A172 (cell line): ENCODE measurements at places on chromosomes 2 and 18.

- no peak for DNase-seq
These were observed 19.4 kb downstream of the MPPE1 start for GRCh38 chr18:11888726-11889125.

DNA sequence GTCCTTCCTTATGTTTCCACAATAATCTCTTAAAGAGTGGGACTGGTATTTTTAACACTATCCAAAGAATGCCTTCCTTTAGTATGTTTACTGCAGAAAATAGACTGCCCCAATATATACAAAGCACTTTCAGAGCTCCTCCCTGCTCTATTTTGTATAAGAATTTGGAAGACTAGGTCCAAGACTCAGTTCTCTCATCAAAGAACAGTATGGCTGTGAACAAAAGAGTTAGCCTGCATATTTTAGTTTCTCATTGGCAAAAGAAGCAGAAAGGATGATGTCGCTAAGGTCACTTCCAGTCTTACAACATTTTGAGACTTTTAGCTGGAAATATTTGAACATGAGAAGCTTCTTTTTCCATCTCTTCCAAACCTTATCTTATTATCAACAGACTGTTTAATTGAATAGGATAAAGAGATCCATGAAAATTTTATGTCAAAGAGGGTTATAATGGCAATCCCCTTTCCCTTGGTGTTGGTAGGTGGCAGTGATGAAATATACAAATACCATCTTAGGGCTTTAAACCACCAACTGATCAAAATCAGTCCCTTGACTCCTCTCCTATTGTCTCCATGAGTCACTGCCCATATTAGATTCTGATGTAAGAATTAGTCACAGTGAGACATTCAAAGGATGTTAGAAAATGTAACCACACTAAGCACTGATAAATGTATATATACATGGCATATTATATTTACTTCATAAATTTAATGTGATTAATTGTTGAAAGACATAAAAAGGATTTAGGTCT, 266.9 kb upstream of the DSEL start:
- peak; percentile 75 for DNase-seq

- DNase-seq = no peak
These were observed 64.2 kb downstream of the KIF5C start for GRCh38 chr2:148939271-148939670.

GRCh38 chr18:63979409-63979920, 9.6 kb downstream of the SERPINB8 start:
- DNase-seq = peak; percentile 17

DNA sequence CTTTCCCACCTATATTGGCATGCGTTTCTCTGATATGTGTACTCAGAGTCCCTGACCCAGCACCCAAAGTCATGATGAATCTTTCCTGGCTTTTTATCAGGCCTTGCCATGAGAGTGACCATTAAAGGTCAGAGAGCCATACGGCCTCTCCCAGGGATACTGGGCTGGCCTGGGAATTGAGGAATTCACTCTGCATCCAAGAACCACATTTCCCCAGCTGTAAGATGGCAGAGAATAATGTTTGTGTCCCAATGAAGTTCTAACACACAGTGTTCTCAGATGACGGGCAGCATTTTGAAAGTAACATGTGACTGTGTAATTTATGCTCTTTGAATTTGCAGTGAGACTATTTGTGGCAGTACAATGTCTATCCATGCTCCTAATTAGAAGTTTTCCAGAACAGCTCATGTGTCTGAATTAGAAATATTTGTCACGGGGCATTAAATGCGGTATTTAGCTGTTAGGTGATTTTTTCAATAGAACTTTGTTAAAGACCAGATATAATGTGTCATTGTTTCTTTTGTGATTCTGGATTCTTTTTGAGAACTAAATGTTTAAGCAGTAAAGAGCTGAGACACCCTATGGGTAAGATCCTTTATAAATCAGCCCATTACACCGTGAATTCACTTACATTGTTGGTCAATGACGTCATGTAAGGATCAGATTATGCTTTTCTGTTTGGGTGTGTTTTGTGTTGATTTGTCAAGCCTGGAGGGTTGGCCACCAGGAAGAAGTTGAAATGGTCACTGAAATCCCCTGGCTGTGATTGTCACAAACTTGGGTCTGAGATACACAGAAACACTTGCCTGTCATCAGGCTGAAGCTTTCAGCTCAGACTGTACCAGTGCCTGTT, 7.3 kb upstream of the SLC3A1 start:
- DNase-seq = peak; percentile 70

DNA sequence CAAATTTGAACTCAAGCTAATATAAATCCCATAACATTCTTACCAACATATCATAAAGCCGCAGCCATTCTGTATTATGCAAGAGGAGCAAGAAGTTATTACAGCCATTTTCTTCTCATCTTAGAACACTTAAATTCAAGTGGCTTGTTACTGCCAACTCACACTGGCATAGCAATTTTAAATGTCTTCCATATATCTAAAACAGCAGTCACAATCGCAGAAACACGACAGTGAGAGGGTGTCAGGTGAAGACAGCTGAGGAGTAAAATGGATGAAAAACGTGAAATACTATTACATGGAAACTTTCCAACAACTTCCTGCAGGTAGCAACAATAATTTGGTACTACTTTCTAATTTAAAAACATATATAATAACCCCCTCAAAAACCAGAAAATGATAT, 17.9 kb downstream of the PPP3R1 start:
- DNase-seq = no peak

GRCh38 chr2:39930175-39930917, 151.3 kb upstream of the THUMPD2 start:
- no peak for DNase-seq

DNA sequence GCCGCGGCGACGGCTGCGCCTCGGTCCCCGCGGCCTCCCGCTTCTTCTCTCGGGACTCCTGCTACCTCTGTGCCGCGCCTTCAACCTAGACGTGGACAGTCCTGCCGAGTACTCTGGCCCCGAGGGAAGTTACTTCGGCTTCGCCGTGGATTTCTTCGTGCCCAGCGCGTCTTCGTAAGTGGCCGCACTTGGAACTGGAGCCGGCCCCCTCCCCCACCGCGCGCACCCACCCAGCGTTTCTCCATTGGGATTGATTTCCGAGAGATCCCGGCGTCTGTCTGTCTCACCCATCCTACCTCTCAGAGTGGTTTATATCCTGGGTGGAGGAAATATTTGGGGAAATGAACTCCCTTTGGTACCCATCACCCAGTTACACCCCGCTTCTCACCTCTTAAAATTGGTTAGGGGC, 498 bp downstream of the ITGAV start:
- DNase-seq = no peak

- DNase-seq = no peak
These were observed 633.2 kb downstream of the NRXN1 start for GRCh38 chr2:50398766-50399056.

- no peak for DNase-seq
These were observed 43.0 kb downstream of the BIN1 start for GRCh38 chr2:127063701-127064590.

GRCh38 chr2:141579071-141579470, 551.7 kb downstream of the LRP1B start:
- no peak for DNase-seq

DNA sequence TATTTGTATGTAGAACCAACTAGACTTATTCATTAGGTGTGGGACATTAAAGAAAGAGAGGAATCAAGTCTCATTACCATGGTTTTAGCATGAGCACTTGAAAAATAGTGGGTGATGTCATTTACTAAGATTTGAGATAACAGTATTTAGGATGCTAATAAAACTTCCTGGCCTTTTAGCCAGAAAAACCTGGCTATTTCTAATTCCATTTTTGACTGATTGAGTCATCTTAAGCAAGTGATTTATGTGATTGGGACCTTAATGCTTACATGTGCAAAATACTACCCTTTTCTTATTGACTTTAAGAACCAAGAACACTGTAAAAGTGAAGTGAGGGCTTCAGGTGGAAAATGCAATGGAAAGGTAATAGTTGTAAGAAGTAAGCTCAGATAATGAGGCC, 196.8 kb upstream of the SESTD1 start:
- peak; percentile 10 for DNase-seq

GRCh38 chr18:55550471-55550870, 37.5 kb downstream of the TCF4 start:
- no peak for DNase-seq

GRCh38 chr2:20471902-20472559, 25.2 kb downstream of the RHOB start:
- no peak for DNase-seq

DNA sequence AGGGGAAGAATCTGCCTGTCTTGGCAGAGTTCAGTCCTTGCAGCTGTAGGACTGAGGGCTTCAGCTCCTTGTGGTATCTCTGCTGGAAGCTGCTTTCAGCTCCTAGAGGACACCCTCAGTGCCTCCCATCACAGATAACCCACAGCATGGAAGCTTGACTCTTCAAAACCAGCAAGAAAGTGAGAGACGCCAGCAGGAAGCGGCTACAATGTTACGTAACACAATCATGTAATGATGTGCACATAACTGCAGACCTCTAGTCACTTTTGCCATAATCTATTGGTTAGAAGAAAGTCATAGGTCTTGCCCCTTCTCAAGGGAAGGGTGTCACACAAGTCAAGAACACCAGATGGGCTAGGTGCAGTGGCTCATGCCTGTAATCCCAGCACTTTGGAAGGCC, 69.1 kb upstream of the AFF3 start:
- no peak for DNase-seq

- peak; percentile 92 for DNase-seq
These were observed 33.2 kb upstream of the FOSL2 start for GRCh38 chr2:28359222-28360057.

DNA sequence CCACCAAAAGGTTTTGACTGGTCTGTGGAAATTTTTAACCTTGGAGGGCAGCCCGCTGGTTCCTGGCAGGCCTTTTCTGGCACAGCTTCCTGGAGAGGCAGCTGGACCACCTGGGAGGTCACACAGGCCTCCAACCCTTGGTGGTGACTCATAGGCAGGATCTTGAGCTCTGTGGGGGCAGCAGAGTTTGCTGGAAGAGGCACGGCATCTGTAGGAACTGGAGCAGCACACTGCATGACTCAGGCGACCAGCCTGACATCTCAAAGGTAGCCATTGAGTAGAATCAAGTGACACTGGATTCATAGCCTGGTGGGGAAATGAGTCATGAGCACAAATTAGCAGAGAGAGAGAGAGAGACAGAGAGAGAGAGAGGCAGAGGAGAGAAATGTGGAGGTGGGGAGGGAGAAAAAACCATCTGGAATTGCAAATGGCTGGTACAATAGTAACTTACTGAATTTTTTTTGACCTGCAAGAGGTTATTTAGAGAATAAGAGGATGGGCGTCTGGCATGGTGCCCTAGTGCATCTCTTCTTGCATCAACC, 57.4 kb downstream of the TRPM8 start:
- DNase-seq = peak; percentile 100

- DNase-seq = no peak
These were observed 104.1 kb upstream of the KCTD1 start for GRCh38 chr18:26652501-26652900.

GRCh38 chr18:63700501-63700900, 2.3 kb upstream of the SERPINB11 start:
- DNase-seq = no peak

- DNase-seq = no peak
These were observed 13.8 kb downstream of the GALR1 start for GRCh38 chr18:77263466-77263763.

- DNase-seq = no peak
These were observed 9.1 kb upstream of the ARID5A start for GRCh38 chr2:96527286-96528005.

GRCh38 chr2:103464831-103465230, 703.0 kb downstream of the TMEM182 start:
- DNase-seq = no peak

DNA sequence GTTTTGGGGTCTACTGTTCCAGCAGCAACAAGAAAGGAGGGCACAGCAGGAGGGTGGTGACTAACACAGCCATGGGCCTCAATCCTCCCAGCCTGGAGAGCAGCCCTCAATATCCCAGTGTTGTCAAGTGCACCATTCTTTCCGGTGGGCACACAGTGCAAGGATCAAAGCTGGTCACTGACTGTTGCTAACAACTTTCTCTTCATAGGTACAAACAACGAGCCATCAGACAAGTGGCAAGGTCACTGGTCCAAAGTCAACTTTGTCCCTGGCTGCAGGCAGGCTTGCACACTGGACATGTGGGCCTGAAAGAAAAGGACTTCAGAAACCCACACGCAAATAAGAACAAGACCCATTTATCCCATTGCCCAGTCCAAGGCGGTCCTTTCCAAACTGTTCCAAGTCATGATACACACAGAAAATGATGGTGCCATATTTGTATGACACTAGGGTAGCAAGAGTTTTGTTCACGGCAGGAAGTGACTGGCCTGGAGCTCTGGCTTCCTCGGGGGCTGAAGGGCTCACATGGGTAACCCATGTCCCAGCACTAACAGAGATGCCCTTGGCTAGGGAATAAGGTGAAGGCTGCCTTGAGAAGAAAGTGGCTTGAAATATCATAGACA, 57.0 kb downstream of the KCTD1 start:
- no peak for DNase-seq

- DNase-seq = peak; percentile 63
These were observed 108.4 kb upstream of the BZW1 start for GRCh38 chr2:200703127-200703925.

DNA sequence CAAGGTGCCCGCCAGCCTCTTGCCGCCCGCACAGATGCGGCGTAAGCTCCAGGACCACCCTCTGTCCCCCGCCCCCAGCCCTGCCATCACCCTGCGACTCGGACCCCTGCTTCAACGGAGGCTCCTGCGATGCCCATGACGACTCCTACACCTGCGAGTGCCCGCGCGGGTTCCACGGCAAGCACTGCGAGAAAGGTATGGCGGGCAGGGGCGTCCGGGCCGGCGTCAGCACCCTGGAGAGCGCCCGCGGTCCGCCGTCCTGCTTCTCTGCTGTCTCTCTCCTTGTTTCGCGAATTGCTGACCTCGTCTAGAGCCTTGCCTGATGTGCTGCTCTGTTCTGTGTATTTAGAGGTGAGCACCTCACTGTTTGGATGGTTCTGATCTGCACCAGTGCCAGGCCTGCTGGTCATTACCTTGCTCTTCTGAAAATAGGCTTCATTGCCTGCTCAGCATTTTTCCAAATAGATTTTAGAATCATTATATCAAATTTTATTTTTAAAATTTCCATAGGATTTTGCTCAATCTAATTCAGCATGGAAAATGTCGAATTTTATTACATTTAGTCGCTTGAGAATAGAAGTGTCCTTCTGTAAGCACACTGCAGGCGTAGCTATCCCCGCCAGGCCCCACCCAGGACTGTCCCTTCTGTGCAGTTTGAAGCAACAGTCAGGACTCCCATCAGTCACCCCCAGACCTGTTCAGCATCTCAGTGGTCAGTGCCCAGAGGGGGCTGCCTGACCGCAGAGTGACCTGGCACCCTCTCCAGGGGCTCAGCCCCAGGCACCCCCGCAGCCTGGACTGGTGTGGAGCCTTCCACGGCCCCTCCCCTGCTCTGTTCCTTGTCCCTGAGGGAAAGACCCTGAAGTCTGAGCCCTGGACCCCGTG, 51.6 kb downstream of the SNED1 start:
- no peak for DNase-seq

GRCh38 chr2:131093696-131094462, 619 bp upstream of the FAM168B start:
- peak; percentile 56 for DNase-seq
